ENCODE measurements at places on chromosomes 13 and 19. TPM values are rescaled to one million over a fixed set of nuclear protein-coding genes. Genes with fewer than 3 reads are reported as not detected.

Gene FFAR1
- total RNA-seq = not detected

Gene PRTN3
- not detected for total RNA-seq

Gene DCLK1
- total RNA-seq = 1.5 TPM

Gene CGB2
- not detected for total RNA-seq

Measured in colonic mucosa (tissue), 4 donors.